ENCODE measurements at places on chromosomes 7 and 10. TPM values are rescaled to one million over a fixed set of nuclear protein-coding genes. Genes with fewer than 3 reads are reported as not detected.

GRCh38 chr7:107998660-107999480, 4.1 kb downstream of the LAMB1 start:
- DNase-seq: peak; percentile 22

DNA sequence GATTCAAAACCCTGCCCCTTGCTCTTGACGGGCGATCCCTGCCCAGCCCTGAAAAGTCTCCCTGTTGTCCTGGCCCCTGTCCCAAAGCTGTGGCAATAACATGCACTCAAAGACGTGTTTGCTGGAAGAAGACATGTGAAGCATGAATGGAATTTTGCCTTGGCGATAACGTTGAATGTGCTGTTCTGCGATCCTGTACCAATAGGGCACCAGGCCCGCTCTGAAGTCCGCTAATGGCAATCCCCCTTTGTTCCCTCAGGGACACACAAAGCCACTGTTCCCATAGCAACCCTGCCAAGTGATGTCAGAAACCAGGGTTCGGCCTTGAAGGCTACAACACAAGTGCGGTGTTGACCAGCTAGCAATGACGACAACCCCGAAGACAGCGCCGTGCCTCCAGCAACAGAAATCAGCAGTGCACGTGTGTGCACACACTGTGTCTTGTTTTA, 284.6 kb downstream of the KLF6 start:
- DNase-seq: peak; percentile 93

The OR13A1 gene
- total RNA-seq: not detected

The EVX1 gene
- not detected for total RNA-seq

GRCh38 chr10:73537288-73537687, 41.5 kb upstream of the PPP3CB start:
- no peak for DNase-seq

DNA sequence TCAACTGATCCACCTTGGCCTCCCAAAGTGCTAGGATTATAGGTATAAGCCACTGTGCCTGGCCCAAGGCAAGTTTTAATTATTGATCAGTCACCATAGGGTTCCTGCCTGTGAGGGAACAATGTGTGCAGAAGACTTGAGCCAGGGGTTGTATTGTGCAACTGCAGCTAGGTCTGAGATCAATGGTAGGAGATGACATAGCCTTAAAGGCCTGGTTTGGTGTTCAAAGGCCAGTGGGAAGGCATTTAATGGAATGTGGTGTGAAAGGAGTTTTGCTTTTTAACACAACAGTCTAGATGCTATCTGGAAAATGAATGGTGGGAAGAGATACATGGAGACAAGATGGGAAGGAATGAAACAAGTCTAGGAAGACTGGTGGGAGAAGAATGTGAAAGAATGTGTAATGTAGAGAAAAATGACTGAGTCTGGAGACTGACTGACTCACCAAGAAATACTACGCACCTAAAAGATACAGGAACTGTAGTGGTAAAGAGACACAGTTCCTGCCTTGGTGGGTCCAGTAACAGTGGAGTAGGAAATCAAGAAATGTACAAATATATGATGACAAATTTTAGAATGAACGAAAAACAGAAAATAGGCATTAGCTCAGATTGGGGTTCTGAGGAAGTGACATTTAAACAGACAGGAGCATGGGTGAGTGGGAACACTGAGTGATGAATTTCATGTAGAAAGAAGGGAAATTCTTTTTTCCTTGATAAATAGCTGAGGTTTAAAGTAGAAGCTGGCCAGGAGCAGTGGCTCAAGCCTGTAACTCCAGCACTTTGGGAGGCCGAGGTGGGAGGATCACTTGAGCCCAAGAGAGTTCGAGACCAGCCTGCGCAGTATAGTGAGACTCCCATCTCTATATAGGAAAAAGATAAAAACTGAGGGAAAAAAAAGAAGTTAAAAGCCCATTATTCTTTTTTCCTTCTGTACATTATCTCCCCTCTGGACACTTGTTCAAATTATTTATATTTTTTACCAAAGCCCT, 9.4 kb downstream of the HNRNPF start:
- no peak for DNase-seq

DNA sequence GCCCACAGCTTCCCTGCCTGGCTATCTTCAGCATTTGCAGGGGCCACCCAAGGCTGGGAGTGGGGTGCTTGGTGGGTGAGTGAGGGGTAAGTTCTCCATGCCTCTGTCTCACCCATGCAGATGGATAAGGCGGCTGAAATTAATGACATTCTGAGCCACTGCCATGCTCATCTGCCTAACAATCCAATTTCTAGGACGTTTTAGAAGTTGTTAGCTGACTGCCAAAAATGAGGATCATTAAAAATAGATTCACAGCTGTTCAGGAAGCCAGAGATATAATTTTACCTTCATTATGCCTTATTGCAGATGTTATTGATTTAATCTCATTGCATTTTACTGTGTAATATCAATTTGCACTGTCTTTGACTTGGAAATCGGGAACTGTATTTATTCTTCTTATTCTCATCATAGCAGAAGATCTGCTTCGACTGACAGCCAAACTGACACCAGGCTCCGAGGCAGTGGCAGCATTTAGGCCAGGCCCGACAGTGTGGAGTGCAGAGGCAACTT, 334.4 kb upstream of the NPVF start:
- no peak for DNase-seq

- DNase-seq: no peak
Measured at GRCh38 chr7:46955531-46955930, 626.4 kb downstream of the TNS3 start.

GRCh38 chr7:20219446-20220292, 2.5 kb upstream of the MACC1 start:
- peak; percentile 99 for DNase-seq
